Effector CD4-positive, alpha-beta T cell (primary cell): ENCODE measurements at places on chromosomes 13 and 19.

GRCh38 chr13:99470027-99470426 is 31.2 kb upstream of the TM9SF2 start:
- no peak for DNase-seq

DNA sequence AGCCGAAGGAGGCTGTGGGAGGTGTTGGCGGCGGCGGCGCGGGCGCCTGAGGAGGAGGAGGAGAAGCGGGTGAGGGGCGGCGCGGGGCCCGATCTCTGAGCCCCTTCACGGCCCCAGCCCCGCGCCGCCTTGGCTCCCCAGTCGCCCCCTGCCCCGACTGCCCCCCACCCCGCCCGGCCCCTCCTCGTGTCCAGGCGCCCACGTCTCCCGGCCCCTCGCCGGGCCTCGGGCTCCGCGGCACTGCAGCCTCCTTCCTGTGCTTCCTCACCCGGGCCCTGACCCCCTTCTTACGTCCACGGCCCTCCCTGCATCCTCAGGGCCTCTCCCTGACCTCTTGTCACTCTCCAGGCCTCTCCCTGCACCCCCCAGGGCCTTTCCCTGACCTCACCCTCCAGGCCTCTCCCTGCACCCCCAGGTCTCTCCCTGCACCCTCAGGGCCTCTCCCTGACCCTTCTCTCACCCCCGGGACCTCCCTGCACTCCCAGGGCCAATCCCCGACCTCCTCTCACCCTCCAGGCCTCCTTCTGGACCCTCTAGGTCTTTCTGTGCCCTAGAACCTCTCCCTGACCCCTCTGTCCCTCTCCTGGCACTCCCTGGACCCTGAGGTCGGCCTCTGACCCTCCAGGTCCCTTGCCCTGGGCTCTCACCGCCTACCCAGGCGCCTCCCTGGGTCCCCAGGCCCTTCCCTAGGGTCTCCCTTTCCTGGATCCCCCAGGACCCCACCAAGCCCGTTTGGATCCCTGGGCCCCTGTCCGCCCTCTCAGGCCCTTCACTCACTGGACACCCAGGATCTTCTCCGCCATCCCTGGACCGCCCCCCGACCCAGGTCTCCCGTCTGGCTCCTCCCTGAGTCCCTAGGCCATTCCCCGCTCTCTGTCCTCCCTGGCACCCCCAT is 460 bp downstream of the KMT5C start:
- DNase-seq, result no peak

DNA sequence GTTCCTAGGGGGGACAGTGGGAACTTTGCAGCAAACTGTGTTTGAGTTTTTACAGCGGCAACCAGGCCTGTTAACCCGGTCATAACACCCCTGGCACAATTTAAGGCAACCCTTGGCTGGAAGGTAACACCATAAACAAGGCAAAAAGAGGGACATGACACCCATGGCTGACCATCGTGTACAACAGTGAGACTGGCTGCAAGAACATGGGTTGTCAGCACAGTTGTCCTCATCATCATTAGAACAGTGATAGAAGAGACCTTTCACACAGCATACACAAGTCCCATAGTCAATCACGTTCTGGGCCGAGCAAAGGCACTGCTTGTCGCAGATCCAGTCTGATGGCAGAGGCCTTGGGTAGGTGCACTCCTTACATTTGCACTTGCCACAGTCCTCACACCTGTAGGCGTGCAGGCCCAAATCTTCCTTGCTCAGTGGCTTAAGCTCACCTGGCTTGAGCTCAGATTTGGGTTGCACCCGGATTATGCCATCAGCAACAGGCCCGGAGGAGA is 4.1 kb downstream of the SPRY2 start:
- DNase-seq, result no peak

GRCh38 chr19:43574424-43575155 is 737 bp downstream of the XRCC1 start:
- DNase-seq, result no peak

GRCh38 chr19:2016041-2016807 is 710 bp upstream of the BTBD2 start:
- DNase-seq, result no peak

GRCh38 chr19:48805452-48805851 is 5.4 kb downstream of the BCAT2 start:
- no peak for DNase-seq

- no peak for DNase-seq
Measured at GRCh38 chr13:30810801-30811200, 75.5 kb downstream of the ALOX5AP start.

DNA sequence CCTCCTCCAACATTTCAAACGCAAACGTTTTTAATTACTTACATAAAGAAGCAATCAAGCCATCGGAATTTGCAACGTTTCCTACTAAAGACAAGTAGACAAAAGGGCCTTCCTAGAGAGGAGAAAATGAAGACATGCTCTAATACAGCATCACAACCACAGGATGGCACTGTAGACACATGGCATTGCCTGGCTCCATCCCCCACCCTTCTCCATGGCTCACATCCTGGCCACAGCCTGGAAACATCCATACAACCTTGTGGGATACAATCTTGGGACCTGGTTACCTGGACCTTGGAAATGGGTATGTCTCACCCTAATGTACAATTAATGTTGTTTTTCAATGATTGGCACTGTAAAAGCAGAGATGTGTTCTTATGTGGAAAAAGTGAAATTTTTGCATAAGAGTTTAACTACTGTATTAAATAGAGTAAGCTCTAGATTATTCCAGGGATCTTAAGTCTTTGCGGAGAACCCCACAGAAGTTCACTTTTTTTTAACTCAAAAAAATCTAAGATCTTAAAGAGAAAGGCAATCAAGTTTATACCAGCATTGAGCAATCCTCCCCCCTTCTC is 21.5 kb downstream of the EBPL start:
- no peak for DNase-seq

GRCh38 chr19:40302224-40303011 is 17.3 kb upstream of the AKT2 start:
- DNase-seq, result no peak

DNA sequence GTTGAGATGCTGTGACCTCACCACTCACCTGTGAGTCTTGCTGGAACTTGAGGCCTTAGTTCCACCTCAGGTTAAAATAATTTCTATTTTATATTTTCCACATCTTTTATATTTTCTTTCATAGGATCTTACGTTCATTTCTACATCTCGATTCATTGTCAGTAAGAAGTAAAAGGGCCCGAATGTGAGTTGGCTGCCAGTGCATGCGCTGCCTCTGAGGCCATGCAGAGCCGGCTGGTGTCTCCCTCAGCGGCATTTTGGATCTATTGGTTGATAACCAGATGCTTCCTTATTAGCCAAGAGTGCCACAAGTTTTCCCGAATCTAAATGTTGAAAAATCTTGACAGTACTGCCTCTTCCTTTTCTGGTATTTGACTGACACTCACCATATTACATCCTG is 347.3 kb downstream of the TEX29 start:
- DNase-seq, result no peak

- DNase-seq, result no peak
Measured at GRCh38 chr19:36449059-36449670, 30.7 kb upstream of the ZFP82 start.

DNA sequence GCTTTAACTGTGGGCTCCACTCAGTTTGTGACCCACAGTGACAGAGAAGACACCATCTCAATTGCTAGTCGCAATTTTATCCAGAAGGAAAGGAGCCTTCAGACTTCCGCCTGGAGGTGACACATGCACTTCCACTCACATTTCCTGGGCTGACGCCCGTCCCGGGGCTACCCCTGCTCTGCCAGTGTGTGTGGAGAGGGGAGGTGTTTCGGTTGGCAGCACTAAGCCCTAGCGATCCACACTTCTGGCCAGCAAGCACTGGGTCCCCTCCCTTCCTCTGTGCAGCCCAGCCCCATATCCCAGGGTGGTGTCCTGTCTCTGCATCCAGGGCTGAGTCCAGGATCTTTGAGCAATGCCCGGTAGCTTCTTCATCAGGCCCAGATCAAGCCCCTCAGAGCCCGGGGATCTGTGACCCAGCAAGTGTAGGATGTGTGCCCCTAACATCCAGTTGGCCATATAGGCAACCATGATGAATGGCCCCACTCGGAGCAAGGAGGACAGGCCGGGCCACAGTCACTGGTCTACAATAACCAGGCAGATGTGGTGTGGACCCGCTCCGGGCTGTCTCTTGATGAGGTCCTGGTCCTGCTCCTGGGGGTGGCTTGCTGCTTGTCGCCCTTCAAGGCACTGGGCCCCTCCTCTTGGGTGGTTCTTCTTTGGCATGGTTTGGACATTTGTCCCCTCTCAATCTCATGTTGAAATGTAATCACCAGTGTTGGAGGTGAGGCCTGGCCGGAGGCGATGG is 141.9 kb upstream of the SPACA7 start:
- DNase-seq, result no peak

GRCh38 chr19:3368848-3369336 is 2.5 kb downstream of the NFIC start:
- DNase-seq, result no peak

GRCh38 chr13:106675311-106675710 is 107.4 kb upstream of the ARGLU1 start:
- DNase-seq, result no peak

- DNase-seq, result no peak
Measured at GRCh38 chr13:74438901-74439300, 304.7 kb upstream of the KLF12 start.

DNA sequence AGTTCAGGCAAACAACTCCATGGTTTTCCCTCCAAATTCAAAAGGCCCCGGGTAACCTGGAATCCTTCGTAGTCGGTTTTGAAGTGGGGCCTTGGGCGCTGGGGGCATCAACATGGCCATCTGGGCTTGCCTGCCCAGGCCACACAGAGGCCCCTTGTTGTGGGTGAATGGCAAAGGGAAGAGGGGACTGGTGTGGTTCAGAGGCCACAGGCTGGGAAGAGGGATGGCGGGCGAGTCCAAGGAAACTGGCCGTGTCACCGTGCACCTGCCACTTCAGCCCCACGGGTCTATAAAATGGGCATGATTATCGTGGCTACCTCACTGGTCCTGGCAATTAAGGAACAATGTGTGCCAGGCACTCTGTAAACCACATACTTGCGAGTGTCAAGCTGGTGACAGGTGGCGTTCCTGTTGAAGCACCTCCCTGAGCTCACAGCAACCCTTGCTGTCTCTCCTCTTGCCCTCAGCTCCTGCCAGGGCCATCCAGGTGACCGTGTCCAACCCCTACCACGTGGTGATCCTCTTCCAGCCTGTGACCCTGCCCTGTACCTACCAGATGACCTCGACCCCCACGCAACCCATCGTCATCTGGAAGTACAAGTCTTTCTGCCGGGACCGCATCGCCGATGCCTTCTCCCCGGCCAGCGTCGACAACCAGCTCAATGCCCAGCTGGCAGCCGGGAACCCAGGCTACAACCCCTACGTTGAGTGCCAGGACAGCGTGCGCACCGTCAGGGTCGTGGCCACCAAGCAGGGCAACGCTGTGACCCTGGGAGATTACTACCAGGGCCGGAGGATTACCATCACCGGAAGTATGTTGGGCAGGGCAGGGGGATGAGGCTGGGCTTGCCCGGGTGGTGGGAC is 1.3 kb downstream of the LSR start:
- no peak for DNase-seq

DNA sequence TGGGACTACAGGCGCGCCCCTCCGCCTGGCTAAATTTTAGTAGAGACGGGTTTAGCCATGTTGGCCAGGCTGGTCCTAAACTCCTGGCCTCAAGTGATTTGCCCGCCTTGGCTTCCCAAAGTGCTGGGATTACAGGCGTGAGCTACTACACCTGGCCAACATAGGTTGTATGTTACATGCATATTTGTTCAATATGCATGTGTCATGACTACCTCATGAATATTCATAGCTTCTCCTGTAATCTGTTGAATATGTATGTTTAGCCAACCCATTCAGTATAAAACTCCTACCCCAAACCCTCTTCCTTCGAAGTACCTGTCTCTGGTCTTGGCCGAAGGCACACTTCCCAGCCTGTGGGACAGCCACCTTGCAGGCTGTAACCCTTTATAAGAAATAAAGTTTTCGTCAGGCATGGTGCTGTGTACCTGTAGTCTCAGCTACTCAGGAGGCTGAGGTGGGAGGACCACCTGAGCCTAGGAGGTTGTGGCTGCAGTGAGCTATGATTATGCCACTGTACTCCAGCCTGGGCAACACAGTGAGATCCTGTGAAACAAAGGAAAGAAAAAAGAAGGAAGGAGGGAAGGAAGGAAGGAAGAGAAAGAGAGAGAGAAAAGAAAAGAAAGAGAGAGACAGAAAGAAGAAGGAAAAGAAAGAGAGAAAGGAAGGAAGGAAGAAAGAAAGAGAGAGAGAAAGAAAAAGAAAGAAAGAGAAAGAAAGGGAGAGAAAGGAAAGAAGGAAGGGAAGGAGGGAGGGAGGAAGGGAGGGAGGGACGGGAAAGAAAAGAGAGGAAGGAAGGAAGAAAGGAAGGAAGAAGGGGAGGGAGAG is 29.3 kb downstream of the GPR42 start:
- no peak for DNase-seq

GRCh38 chr13:111877906-111878305 is 189.0 kb upstream of the SOX1 start:
- no peak for DNase-seq

DNA sequence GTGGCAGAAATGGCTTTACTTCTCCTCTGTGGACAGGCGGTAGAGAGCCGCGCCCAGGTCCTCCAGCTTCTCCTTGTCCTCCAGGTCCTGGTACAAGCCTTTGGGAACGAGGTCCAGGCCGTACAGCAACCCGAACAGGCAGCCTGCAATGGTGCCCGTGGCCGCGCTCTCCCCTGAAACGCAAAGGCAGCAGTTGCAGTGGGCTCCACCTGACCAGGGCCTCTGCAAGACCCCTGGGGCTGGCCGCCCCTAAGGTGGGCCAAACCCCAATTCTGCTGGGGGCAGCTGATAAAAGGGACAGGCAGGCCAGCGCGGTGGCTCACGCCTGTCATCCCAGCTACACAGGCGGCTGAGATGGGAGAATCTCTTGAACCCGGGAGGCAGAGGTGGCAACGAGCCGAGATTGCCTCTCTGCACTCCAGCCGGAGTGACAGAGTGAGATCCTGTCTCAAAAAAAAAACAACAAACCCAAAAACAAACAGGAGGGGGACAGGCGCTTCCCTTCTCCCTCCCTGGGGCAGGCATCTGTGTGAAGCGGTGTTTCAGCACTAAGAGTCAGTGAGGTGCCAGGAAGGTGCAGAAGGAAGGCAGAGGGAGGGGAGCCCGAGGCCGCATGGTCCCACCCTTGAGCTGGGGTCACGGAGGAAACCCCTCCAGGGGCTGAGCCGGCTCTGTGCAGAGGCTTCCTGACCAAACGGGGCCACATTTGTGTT is 30.3 kb downstream of the ADPRHL1 start:
- DNase-seq, result no peak

- no peak for DNase-seq
Measured at GRCh38 chr19:23365222-23365621, 30.0 kb downstream of the ZNF91 start.
